Vagina (tissue), 2 donors: ENCODE measurements at places on chromosomes 6 and 20. TPM values are rescaled to one million over a fixed set of nuclear protein-coding genes. Genes with fewer than 3 reads are reported as not detected.

BEND6 gene
- total RNA-seq: 1.5 TPM

EYA2 gene
- 8.1 TPM for total RNA-seq

PROKR2 gene
- not detected for total RNA-seq

FITM2 gene
- total RNA-seq: 7.4 TPM

SLPI gene
- 431 TPM for total RNA-seq

PPP1R3G gene
- 4.4 TPM for total RNA-seq

CFAP206 gene
- not detected for total RNA-seq

LIME1 gene
- total RNA-seq: 32.4 TPM

ANKRD6 gene
- total RNA-seq: 13.3 TPM

HDGFL1 gene
- not detected for total RNA-seq

HLA-DRB1 gene
- 25.5 TPM for total RNA-seq

LY6G5B gene
- 7.4 TPM for total RNA-seq

FILIP1 gene
- total RNA-seq: 3.2 TPM

PANK2 gene
- 53.5 TPM for total RNA-seq

EEF1A2 gene
- 9.8 TPM for total RNA-seq

ARMC12 gene
- total RNA-seq: not detected

ADGRF4 gene
- 10.1 TPM for total RNA-seq

SIRPD gene
- not detected for total RNA-seq

CCN2 gene
- 118 TPM for total RNA-seq

PLEKHG1 gene
- 38.5 TPM for total RNA-seq

SLC32A1 gene
- total RNA-seq: not detected

GNMT gene
- 1.5 TPM for total RNA-seq

KHDRBS2 gene
- total RNA-seq: 1.7 TPM

CST1 gene
- not detected for total RNA-seq

ERVFRD-1 gene
- 0.25 TPM for total RNA-seq

ZSCAN23 gene
- total RNA-seq: 0.98 TPM
